ENCODE measurements at places on chromosomes 12 and 14.

DNA sequence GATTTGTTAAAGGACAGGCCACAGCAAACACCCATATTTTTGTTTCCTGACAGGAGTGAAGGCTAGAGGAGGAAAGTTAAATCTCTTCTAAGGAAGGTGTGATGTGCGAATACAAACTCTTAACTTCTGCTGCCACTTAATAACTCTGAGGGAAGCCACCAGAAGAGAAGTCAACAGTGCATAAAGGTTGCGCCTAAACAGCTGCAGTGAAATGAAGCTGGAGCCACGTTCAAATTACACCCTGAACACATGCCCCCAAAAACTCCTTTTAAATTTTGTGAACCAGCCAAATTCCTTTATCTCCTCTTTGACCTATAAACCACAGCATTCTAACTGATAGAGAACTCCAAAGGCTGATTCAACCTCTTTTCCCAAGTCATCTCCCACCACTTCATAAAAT, 22.4 kb downstream of the DENND5B start:
- DNase-seq, result no peak

GRCh38 chr14:104578321-104578720, 1.2 kb upstream of the C14orf180 start:
- no peak for DNase-seq

- DNase-seq, result no peak
These were observed 278.1 kb upstream of the SOX5 start for GRCh38 chr12:24227551-24227950.

DNA sequence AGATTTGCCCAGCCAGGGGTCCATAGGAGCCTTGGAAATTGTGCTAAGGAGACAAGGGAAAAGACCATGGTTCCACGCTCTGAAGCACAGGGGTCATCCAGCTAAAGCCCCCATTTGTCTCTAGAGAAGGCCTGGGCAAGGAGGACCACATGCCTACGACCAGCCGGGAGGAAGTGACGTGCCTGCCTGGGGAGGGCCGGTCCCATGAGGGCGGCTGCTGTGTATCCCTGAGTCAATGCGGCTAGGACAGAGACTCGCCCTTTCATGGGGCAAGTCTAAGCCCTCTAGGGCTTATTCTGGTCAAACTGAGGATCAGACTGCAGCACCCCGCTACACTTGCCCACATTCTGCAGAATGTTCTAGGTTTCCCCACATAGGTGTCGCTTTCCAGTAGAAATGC, 20.6 kb upstream of the RIN3 start:
- DNase-seq, result peak; percentile 47

DNA sequence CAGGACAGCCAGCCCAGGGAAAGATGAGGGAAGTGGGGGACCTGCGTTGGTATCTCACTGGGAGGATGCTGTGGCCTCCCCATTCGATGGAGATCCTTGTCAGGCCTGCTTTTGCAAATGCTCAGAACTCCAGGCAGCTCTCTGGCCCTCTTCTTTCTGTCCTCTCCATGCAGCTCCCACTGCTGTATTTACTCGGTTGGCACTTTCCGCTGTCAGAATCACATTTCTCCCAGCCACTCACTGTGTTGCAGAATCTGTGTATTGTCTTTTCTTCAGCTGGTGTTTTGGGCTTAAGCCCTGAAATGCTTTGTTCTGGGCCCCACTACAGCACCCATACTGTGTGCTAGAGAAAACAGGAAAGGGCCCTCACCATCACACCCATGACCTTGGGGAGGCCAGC, 401.1 kb downstream of the RGS6 start:
- no peak for DNase-seq

- peak; percentile 57 for DNase-seq
These were observed 36.9 kb downstream of the PSEN1 start for GRCh38 chr14:73173092-73173735.

DNA sequence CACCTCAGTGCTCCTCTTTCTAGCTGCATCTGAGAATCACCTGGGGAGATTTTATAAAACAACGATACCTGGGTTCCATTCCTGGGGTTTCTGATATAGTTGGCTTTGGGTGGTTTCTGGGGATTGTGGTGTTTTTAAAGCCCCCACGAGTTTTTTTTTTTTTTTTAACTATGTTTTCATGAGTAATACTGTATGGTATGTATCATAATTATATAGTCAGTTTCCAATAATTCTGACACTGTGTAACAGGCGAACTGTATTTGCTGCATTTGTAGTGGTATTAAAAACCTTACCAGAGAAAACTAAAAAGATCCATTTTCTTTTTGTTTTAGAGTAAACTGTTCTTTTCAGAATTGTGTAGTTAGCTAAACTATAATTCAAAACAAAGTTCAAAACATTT, 84.9 kb downstream of the SRGAP1 start:
- no peak for DNase-seq

Measured in suppressor macrophage (primary cell).